ENCODE measurements at places on chromosomes 5 and 9.
A peak's percentile ranks its signal among the peaks of the same experiment; 100 is the strongest.

DNA sequence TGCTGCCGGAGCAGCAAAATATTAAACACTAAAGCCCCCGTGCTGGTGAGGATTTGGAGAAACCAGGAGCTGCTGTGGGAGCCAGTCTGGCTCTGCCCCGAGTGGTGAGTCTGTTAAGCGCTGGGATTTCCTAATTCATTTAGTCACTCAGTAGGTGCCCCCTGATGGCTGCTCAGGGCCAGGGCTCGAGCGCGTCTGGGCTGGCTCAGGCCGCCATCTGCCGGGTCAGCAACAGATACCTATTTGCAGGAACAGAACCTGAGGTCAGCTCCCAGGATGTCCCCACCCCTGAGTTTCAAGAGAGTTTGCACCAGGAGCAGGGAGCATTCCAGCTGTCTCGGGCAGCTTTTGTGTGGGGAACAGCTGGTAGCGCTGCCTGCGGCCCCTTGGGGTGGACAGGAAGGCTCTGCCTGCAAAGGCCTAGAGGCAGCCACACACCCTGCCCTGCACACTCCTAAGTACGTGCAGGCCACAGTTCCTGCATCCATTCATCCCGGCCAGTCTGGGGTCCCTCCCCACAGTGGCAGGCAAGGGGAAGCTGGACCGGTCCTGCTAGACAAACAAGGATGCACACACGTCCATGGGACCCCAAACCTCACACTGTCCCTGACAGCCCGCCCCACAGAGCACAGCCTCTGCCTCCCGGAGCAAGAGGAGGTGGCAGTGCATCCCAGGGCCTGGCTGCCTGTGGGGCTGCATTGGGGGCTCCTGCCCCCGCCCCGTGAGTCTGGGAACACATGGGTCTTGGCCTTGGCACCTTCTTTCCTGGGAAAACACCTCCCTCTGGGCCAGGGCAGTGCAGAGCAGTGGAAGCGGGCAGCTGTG is 83.7 kb downstream of the ADAMTS2 start:
- no peak for DNase-seq

DNA sequence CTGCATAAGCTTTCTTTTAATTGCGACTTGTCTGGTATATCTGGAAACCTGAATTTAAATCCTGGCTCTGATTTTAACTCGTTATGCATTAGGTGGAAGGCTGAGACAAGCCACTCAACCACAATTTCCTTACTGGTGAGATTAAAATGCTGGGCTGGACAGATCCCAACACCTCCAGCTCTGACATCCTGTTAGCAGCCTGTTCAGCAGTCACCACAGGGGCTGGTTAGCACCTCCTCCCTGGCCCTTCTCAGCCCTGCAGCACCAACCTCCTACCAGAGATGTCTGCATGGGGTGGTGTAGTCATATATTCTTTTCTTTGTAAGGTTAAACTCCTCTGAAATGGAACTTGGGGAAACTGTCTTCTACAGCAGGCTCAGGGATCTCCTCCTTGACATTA is 156.5 kb upstream of the NFIL3 start:
- no peak for DNase-seq

GRCh38 chr5:153952893-153953292 is 85.8 kb downstream of the FAM114A2 start:
- no peak for DNase-seq

DNA sequence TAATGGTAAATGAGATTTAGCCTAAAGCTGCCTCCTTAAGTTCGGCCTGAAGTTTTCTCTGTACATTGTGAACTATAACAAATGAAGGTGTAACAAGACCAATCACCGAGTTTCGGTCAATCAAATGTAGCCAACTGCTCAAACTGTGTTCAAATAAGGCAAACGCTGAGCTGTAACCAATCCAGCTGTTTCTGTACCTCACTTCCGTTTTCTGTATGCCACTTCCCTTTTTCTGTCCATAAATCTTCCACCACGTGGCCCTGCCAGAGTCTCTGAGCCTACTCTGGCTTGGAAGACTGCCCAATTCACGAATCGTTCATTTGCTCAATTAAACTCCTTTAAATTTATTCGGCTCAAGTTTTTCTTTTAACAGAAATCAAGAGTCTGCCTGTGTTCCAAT is 193.5 kb upstream of the KLF9 start:
- no peak for DNase-seq

DNA sequence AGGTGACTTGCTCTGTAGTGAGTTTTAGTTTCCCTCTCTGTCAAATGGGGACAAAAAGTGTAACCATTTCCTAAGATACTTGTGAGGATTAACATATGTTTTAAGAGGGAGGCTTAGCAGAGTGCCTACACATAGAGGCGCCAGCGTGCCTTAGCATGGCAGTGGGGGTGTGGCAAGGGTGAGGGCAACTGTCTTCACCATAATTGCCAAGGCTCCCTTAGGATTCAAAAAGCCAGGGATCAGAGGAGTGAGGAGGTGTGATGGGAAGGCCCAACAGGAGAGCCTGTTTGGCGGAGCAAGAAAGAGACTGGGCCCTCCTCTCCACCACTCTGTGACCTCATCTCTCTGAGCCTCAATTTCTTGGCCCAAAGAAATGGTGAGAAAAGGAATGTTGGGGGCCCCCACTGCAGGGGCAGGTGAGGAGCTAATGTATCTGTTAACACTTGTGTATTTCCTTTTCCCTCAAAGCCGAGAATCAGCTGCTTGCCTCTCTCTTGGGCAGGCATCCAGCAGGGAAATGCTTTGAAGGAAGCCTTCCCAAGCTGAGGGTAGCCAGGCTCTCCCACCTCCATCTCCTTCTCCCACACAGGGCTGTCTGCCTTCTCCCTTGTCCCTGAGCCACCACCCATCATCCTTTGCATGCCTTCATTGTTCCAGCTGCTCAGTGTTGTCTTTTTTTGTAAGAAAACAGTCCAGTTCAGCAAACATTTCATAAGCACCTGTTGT is 76.0 kb downstream of the DAB2IP start:
- DNase-seq: no peak

- no peak for DNase-seq
Observed at GRCh38 chr5:79510638-79511037, 3.3 kb downstream of the HOMER1 start.

DNA sequence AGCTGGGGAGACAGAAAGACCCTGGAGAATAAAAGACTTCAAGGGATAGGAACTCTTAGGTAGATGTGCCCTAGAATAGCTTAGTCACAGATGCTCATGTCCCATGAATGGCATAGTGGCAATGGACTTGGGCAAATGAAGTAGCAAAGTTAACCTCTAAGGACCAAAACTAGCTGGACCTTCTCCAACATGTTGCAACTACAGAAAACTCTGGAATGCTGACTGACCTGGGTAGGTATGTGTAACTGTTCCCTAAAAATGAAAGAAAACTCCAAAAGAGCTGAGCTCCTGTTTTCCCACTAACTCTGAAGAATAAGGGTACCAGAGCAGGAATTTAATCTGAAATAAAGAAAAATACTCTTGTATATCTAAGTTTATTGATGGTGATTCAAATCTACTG is 12.5 kb upstream of the LPAR1 start:
- no peak for DNase-seq

DNA sequence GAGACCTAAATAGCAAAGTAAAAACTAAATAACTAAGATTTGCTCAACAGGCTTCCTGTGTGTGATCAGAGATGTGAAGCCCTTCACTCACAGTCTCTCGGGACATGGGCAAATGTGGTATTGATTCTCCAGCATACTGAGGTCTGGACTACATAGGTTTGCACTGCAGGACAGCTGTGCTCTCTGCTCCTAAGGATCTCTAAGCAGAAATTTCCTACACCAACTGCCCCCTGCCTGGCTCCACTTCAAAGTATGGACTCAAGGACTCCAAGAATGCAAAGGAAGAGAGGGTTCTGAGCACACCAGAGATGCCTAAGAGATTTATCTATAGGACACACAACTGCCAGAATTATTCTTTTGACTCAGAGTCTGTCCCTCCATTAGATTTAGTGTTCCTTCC is 487.2 kb downstream of the SEMA5A start:
- DNase-seq: no peak

GRCh38 chr5:89983216-89983615 is 426.3 kb downstream of the CETN3 start:
- no peak for DNase-seq

- DNase-seq: no peak
Observed at GRCh38 chr5:80745490-80745889, 90.7 kb upstream of the DHFR start.

- DNase-seq: no peak
Observed at GRCh38 chr9:629146-629545, 212.4 kb upstream of the DMRT1 start.

DNA sequence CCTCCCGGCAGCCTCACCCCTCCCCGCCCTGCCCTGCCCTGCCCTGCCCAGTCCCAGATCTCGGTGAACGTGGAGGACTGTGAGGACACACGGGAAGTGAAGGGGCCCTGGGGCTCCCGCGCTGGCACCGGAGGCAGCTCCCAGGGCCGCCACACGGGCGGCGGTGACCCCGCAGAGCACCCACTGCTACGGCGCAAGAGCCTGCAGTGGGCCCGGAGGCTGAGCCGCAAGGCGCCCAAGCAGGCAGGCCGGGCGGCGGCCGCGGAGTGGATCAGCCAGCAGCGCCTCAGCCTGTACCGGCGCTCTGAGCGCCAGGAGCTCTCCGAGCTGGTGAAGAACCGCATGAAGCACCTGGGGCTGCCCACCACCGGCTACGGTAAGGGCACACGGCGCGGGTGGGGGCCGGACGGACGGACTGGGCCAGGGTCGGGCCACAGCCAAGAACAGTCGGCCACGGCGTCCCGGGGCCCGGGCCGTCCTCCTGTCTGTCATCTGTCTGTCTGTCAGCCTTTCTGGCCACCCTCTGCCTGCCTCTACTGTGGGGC is 84.2 kb downstream of the KCNT1 start:
- DNase-seq: no peak

DNA sequence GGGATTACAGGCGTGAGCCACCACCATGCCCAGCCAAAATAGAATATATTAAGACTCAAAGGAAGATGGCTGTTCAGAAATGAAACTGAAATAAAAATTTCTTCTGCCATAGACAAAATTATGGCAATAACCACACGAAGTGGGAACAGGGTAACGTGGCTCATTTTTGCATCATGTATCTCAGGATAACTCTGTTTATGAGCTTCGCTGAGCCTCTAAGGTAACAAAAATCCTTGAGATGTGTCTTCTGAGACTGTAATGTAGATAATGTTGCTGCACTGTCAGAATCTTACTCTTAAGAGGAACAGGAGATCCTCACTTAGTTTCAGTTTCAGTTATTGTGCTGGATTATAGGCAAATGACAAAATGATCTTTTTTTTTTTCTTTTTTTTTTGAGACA is 153.8 kb downstream of the GOLPH3 start:
- no peak for DNase-seq

DNA sequence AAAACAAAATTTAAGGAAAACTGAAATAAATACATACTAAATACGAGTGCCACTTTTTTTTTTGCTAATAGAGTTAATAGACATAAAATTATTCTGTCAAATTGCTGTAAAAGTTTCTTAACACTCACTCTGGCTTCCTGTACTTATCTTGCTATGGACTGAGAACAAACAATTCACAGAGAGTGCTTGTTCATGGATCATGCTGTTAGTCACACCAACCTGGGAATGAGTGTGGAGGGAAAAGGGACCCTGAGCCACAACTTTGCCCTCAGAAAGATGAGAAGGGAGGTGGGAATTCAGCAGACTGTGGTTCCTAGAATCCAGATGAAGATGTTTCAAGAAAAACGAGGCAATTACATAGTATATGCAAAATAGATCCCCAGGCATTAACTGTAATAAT is 246.9 kb downstream of the FBXL7 start:
- no peak for DNase-seq

DNA sequence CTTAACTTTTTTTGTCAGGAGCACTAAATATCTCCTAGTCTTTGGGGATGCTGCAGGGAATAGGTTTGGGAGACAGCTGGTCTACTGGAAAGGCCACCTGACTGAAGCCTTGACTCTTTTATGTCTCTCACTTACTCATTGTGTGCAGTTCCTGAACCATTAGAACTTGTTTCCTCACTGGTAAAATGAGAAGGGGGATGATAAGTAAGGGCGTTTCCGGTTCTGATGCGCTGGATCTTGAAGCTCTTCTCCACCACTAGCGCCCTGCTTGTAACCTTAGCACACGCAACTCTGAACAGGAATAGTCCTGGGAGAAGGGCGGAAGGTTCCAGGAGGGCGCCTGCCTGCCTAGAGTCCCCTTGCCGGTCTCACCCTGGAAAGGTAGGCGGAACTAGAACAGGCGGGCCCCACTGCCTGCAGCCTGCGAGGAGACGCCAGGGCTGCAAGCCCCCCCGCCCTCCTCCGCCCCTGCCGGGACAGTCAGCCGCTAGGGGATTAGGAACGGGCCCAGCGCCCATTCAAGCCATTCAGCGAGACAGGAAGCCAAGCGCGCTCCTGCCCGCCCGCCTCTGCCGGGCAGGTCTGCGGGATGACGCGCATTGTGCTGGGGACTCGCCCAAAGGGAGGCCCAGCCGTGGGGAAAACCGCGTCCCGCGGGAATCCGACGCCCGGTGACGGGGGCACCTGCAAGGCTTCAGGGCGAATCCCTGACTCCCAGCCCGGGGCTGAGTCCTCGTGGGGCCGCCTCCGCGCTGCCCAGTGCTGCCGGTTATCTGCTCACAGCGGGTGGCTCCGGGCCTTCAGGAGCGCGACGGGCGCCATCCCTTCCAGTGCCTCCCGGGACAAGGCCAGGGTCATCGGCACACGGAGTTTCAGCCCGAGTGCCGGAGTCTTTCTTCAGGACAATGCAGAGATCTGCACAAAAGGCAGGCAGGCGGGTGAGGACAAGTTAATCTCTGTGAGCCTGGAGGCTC is 44.0 kb upstream of the XPA start:
- peak; percentile 51 for DNase-seq

DNA sequence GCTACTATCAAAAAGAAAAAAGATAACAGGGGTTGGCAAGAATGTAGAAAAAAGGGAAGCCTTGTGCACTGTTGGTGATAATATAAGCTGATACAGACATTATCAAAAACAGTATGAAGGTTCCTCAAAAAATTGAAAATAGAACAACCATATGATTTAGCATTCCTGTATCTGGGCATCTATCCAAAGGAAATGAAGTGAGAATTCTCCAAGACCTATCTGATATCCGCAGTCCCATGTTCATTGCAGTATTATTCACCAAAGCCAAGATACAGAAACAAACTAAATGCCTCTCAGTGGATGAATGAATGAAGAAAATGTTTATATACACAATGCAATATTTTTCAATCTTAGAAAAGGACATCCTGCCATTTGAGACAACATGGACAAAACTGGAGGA is 1943.3 kb downstream of the MAT2B start:
- DNase-seq: no peak

DNA sequence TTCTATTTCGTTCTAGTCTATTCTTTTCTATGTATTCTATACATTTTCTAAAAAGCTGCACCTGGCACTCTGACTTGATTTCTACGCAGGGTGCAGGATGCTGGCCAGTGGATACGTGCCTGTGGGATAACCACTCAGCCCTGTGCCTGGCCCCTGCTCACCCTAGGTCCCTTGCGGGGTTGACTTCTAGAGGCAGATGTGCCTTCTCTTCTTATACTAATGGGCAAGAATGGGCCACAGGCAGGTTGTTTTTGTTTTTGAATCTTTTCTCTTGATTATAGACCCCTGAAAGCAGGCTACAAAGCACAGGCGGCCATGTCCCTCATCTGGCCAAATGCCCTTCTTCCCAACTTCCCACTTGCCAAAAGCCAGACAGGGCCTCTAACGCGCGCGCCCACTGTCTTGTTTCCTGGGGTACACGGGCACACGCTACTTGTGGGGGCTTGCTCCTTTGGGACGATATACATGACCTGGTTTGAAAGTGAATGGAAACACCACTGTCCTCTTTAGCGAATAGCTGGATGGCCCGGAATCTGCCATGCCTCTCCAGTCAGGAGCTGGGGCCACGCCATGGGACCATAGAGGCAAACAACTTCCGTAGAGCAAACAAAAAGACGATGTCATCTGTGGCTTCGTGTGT is 162.7 kb upstream of the IRX2 start:
- no peak for DNase-seq

GRCh38 chr5:73895471-73895870 is 269.5 kb downstream of the ARHGEF28 start:
- no peak for DNase-seq
